ENCODE measurements at places on chromosomes 5 and 9.
A peak's percentile ranks its signal among the peaks of the same experiment; 100 is the strongest.

DNA sequence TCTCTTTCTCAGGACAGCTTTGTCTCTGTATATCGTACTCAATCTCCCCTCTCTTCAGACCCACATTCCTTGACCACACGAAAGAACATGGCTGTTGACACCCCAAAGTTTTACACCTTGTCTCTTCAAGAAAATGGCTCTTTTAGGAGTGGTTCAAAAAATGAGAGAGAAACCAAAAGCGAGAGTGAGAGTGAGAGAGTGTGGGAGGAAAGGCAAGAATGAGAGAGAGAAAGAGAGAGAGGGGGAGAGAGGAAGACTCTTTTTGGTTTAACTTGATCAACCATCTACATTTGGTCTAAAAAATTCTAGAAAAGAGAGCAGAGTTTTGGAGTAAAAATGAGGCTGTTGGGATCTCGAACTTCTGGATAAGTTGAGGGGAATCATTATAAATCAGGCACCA is 581.8 kb upstream of the WWC1 start:
- no peak for DNase-seq

GRCh38 chr9:93308676-93309075 is 124.7 kb downstream of the WNK2 start:
- no peak for DNase-seq

GRCh38 chr5:52269401-52269800 is 518.3 kb upstream of the ITGA1 start:
- DNase-seq = no peak

- DNase-seq = no peak
Observed at GRCh38 chr5:30747412-30747811, 446.1 kb upstream of the CDH6 start.

DNA sequence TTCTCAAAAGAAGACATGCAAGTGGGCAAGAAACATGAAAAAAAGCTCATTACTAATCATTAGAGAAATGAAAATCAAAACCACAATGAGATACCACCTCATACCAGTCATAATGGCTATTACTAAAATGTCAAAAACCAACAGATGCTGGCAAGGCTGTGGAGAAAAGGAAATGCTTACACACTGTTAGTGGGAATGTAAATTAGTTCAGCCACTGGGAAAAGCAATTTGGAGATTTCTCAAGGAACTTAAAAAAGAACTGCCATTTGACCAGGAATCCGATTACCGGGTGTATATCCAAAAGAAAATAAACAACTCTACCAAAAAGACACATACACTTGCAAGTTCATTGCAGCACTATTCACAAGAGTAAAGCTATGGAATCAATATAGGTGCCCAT is 595.4 kb upstream of the RIOK2 start:
- DNase-seq = no peak

- no peak for DNase-seq
Observed at GRCh38 chr5:1277331-1277730, 17.5 kb downstream of the TERT start.

- DNase-seq = no peak
Observed at GRCh38 chr5:120630550-120630949, 166.4 kb downstream of the PRR16 start.

- DNase-seq = no peak
Observed at GRCh38 chr5:127615916-127616315, 33.0 kb upstream of the CTXN3 start.

GRCh38 chr5:159566832-159567231 is 236.5 kb upstream of the IL12B start:
- no peak for DNase-seq

DNA sequence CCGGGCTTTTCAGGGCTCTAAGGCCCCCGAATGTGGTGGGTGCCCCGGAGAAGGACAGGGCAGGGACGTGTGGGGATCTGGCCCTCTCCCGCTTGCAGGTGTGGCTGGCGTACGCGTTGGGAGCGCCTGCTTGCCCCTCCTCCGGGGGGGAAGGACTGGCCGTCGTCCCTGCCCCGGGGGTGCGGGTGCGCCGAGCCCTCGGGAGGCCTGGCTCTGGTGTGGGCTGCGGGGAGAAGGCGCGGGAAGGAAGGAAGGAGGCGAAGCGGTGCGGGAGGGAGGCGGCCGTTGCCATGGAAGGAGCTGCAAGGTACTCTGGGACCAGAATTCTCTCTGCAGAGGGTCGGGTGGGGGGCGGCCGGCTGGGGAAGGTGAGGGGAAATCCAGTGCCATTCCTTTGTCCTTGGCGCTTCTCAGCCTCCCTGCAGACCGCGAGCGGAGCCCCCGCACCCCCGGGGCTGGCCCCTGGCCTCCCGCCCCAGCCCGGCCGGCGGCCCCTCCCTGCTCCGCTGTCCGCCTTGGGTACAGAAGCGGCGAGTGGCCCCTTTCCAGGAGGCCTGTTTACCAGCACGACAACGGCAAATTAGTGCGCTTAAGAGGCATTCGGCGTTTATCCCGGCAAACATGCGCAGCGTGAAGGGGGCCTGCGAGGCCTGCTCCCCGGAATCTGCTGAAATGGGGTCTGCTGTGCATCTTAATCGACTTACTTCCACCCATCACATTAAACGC is 67.1 kb upstream of the UNC5A start:
- peak; percentile 55 for DNase-seq

DNA sequence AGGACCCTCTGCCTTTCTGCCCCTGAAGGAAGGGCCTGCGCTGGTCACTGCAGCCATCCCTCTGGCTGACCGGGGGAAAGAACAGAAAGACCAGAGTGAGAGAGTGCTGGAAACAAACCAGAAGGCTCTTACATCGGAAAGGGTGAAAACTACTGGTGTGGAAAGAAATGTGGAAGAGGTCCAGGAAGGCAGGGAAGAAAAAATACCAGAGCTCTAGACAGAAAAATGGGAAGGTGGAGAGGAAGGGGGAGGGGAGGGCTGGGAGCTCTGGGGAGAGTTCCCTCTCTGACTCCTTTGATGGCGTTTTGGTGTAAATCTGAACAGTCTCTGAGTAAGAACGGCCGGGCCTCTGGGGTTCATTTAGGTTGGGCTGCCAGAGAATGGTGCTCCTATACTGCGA is 47.7 kb downstream of the COL23A1 start:
- DNase-seq = no peak

DNA sequence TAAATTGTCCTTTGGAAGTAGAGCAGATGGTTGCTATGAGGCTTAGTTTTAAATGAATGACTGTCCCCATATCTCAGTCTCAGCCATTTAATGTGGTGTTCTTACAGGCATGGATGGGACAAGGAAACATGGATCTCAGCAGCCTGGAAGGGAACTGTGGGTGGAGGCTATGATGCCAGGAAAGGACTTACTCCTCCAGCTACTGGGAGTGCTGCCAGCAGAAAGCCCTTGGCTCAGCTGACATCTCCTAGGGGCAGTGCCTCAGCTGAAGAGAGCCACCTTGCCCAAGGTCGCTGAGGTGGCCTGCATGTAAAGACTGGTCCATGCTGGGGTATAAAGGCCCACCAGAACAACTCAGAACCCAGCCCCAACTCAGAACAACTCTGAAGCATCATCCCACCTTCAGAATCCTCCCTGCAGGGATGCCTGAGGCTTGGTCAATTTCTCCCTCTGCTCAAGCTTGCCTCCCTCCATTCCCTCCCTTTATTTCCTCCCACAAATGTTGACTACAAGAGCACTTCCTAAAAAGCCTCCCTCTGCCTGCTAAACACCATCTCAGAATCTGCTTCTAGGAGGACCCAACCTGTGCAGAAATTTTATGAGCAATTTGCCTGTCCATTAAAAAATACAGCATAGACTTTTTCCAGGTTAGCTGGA is 1.8 kb upstream of the PDE8B start:
- DNase-seq = no peak

- DNase-seq = no peak
Observed at GRCh38 chr5:113215401-113216060, 219.3 kb downstream of the TSSK1B start.

DNA sequence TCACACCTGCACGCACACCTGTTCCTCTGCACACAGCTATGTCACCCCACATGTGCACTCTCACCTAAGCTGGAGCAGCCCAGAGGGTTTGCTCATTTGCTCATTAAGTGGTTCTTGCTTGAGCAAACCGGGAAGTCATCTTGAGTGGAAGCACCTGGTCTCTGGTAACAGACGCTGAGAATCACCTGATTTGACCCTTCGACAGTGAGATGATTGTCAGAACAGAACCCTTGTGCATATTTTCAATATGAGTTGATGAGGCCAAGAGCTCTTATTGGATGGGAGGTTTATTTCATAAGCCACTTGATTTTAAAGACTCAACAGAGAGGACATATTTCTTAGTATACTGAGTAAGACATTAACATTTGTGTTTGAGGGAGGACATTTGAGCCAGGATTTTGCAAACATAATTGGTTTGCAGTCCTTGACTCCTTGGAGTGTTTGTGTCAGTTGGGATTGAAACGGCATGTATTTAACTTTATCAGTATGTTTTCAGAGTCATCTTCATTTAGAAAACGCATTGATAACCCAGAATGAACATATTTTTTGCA is 22.1 kb upstream of the LPCAT1 start:
- DNase-seq = no peak

DNA sequence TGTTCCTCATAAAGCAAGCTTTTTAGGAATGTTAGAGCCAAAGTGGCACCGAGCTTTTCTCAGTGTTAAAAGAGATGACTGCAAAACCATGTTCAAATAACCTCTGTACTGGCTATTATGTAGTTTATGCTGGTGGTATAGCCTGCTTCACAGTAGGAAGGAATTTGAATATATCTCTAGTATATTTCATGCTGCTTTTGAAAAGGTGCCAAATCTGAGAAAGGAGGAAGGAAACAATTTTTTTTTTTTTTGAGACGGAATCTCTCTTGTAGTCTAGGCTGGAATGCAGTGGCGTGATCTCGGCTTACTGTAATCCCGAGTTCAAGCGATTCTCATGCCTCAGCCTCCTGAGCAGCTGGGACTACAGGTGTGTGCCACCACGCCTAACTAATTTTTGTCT is 13.5 kb downstream of the CREBRF start:
- DNase-seq = no peak

DNA sequence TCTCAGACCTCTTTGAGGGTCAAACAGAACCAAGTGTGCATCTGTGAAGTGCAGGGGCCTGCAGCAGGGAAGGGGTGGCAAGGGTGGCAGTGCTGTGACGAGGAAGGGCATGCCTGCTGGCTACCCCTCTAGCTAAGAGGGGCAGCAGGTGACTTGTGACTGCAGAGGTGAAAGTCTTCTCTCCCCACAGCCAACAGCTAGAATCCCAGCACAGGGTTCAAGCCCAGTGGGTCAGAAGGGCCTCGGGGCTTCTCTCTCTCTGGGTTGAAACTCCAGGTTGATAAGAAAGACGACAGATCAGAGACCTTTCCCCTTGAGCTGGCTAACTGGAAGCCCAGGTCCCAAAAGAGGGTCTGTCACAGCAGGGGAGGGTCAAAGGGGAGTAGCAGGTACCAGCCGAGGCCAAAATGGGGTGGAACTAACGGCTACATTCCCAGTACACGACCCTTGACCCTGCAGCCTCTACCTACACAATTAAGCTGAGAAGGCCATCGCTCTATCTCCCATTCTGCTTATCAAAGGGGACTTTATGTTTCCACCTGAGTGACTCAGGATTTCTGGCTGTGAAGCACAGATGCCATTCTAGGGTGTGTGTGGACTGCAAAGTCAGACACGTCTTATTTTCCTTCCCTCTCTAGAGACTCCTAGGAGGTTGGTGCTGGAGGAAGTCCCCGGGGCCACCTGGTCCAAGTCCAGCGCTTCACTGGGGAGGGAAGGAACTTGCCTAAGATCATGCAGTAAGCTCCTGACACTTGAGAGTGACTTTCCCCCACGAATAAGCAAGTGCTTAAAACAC is 14.6 kb downstream of the ANKS6 start:
- DNase-seq = no peak

- no peak for DNase-seq
Observed at GRCh38 chr5:84091127-84091799, 293.4 kb downstream of the EDIL3 start.

- no peak for DNase-seq
Observed at GRCh38 chr9:131278702-131279111, 2.4 kb upstream of the FAM78A start.

DNA sequence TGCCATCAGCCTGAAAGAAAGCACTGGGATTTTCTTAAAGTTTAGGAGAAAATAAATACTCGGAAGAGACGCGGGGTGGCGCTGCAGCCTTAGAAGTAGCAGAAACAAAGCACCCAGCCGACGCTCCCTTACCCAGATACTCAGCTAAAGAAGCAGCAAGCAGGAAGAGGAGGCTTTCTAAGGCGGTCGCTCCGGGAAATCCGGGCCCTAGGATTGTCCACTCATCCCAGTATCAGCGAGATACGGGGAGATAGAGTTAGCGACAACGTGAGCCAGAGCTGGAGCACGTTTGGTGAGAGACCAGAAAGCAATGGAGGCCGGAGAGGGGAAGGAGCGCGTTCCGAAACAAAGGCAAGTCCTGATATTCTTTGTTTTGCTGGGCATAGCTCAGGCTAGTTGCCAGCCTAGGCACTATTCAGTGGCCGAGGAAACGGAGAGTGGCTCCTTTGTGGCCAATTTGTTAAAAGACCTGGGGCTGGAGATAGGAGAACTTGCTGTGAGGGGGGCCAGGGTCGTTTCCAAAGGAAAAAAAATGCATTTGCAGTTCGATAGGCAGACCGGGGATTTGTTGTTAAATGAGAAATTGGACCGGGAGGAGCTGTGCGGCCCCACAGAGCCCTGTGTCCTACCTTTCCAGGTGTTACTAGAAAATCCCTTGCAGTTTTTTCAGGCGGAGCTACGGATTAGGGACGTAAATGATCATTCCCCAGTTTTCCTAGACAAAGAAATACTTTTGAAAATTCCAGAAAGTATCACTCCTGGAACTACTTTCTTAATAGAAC is at the start of gene PCDHB2:
TSS of gene PCDHB2 (plus strand) at position 135 of the 782 bp plus-strand sequence. CDS start at position 311, 176 bp downstream.
- peak; percentile 31 for DNase-seq

- DNase-seq = no peak
Observed at GRCh38 chr9:30476826-30477225, 1907.6 kb upstream of the ACO1 start.

GRCh38 chr5:67617051-67617450 is 420.5 kb upstream of the CD180 start:
- no peak for DNase-seq

DNA sequence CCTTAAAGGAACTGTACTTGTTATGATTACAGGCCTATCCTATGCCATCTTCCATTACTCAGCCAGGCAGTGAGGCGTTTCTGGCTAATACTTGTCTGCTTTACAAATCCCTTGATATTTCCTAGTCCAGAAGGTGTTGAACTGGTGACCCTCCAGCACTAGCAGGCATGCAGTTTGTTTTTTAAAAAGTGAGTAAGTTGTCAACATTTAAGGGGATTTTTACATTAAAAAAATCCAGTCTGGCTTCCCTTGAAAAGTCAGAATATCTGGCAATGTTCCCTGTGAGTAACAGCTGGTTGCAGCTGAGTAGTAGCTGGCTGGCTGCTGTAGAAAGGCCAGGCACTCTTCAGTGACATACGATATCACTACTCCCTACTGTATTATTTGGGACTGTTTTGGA is 21.8 kb downstream of the GRIN3A start:
- peak; percentile 27 for DNase-seq

DNA sequence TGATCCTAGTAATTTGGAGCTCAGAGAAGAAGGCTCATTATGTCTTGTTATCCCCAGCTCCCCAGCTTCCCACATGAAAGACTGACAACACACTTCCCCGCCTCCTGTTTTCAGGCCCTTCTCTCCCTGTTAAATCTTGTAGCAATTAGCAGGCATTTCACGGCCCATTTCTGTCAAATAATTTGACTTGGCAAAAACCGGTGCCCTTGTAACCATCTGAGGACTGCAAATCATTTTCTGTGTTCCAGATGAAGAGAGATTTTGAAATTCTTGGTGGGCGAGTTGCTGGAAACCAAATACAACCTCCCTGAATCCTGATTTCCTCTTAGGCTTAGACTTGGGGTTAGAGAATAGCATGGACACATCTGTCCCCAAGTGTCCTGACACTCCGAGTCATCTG is 109.7 kb downstream of the MSX2 start:
- DNase-seq = no peak

- DNase-seq = no peak
Observed at GRCh38 chr5:80474929-80475328, 13.0 kb upstream of the FAM151B start.

GRCh38 chr5:9288234-9288633 is 257.6 kb downstream of the SEMA5A start:
- no peak for DNase-seq
